ENCODE measurements at places on chromosomes 3 and 15.

DNA sequence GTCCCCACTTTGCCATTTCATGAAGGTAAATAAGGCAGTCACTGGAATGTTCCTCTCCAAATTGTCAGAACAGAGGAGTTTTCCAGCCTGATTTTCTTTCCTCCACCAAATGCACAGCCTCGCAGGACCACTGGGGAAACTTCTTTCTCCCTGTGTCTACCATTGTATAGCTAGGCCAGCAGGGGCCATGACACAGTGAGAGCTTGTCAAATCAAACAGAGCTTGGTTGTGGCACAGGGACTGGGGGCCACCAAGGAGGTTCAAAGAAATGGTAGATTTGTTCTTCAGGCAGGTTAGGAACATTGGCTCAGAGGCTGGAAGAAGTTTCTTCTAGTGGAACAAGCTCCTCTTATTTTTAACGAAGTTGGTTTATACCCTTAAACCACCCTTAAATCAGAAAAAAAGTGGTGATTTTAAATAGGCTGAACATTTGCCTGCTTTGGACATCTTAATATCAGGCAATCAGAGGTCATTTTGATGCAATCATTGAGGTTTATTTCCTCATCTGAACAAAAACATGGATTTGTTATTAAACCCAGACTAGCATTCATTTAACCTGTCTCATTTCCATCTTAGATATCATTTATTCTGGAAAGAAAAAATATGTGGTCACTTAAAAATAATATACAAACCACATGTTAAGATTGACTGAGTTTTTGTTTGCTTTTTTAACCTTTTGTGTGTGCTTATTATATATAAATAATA is 105.6 kb downstream of the GTPBP8 start:
- no peaks in the 10 kb centered on the region for H3K36me3 ChIP-seq
- H3K27me3 ChIP-seq, result no peaks in the 10 kb centered on the region
- no peak for DNase-seq
- H3K4me3 ChIP-seq, result no peak overlapping the region
- H3K27ac ChIP-seq, result no peak overlapping the region

GRCh38 chr3:171851660-171852058 is 8.5 kb downstream of the TMEM212 start:
- no peaks in the 10 kb centered on the region for H3K4me1 ChIP-seq
- DNase-seq, result no peak
- no peak overlapping the region for H3K27ac ChIP-seq
- no peaks in the 10 kb centered on the region for H3K36me3 ChIP-seq
- H3K27me3 ChIP-seq, result no peaks in the 10 kb centered on the region
- no peak overlapping the region for H3K4me3 ChIP-seq

GRCh38 chr3:180617049-180617448 is 15.1 kb downstream of the TTC14 start:
- H3K36me3 ChIP-seq, result peaks cover 25% of the 10 kb centered on the region
- no peak for DNase-seq
- no peaks in the 10 kb centered on the region for H3K27me3 ChIP-seq

- no peak overlapping the region for H3K4me3 ChIP-seq
- no peaks in the 10 kb centered on the region for H3K27me3 ChIP-seq
- H3K36me3 ChIP-seq, result no peaks in the 10 kb centered on the region
- DNase-seq, result no peak
These were observed 16.4 kb upstream of the SKIC8 start for GRCh38 chr15:78315686-78316282.
